Activated naive CD4-positive, alpha-beta T cell treated with anti-CD3 and anti-CD28 coated beads, Interleukin-2, amount 10 ng/mL, durations not matched to agents 7 days and 5 days (primary cell): ENCODE measurements at places on chromosomes 16 and 17.

- H3K27me3 ChIP-seq: peaks cover 14% of the 10 kb centered on the region
- DNase-seq: peak; percentile 76
- H3K4me1 ChIP-seq: peaks cover 33% of the 10 kb centered on the region
These were observed 4.5 kb upstream of the TSPOAP1 start for GRCh38 chr17:58332778-58333735.

- H3K4me1 ChIP-seq: peaks cover 5% of the 10 kb centered on the region
- no peak overlapping the region for H3K4me3 ChIP-seq
- no peaks in the 10 kb centered on the region for H3K36me3 ChIP-seq
These were observed 68.4 kb upstream of the ELAC2 start for GRCh38 chr17:13086142-13086769.

- no peak overlapping the region for H3K27ac ChIP-seq
- H3K4me3 ChIP-seq: no peak overlapping the region
These were observed 44.4 kb downstream of the CLEC19A start for GRCh38 chr16:19329932-19330331.

DNA sequence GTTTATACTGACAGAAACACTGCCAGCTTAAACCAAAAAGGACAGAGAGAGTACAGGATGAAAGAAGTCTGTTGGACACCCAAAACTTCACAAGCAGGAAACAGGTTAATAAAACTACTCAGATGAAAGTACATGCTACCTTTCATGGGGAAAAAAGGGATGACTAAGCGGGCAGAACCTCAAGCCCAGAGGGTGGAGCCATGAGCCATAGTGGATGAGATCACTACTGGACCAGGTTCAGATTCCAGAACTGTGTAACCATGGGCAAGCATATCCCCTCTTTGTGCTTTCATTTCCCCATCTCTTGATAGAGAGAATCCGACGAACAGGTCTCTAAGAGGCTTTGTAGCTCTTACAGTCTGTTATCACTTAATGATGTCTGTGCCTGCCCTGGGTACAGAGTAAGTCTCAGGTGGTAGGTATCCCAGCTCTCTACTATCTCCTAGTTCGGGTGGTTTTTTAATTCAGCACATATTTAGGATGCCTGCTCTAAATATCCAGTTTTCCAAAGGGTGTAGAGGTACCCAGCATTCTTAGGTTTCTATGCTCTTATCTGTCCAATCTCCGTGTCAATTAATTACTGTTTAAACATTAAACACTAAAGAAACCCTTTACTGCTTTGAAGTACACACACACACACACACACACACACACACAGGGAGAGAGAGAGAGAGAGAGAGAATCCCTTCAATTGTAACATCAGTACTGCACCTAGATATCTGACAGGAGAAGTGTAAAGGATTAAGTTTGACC is 206.7 kb downstream of the ZNF423 start:
- no peak overlapping the region for H3K27ac ChIP-seq
- no peak for DNase-seq
- H3K4me1 ChIP-seq: no peaks in the 10 kb centered on the region
- H3K36me3 ChIP-seq: no peaks in the 10 kb centered on the region
- no peaks in the 10 kb centered on the region for H3K27me3 ChIP-seq

DNA sequence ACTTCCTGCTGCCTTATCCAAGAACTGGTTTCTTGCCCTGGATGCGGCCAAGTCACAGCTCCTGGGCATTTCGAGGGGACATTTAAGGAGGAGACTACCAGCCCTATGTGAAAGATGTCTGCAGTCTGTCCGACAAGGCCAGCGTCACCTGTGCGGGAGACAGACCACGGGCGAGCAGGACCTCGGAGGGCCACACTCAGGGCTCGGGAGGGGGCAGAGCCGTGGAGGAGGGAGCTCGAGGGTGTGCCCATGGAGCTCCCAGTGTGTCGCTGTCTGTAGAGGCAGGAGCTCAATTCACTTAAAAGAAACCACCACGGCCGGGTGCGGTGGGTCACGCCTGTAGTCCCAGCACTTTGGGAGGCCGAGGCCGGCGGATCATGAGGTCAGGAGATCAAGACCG is 33.3 kb downstream of the CBFA2T3 start:
- peaks cover 13% of the 10 kb centered on the region for H3K4me1 ChIP-seq
- H3K27me3 ChIP-seq: peaks cover 63% of the 10 kb centered on the region
- H3K27ac ChIP-seq: no peak overlapping the region
- no peak overlapping the region for H3K4me3 ChIP-seq

DNA sequence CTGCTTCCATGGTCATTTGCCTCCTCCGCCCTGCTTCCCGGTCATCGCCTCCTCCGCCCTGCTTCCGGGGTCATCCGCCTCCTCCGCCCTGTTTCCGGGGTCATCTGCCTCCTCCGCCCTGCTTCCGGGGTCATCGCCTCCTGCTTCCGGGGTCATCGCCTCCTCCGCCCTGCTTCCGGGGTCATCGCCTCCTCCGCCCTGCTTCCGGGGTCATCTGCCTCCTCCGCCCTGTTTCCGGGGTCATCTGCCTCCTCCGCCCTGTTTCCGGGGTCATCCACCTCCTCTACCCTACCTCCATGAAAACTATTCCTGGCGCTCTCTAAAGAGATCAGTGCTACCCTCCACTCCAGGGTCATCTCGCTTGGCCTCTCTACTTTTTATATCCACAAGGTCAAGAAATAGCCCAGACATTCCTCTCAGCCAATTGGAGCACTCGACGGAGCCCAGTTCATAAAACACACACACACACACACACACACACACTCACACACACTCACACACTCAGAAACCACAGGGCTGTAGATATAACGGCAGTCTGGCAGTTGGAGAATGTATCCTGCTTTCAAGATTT is 44.8 kb downstream of the TRARG1 start:
- H3K4me1 ChIP-seq: no peaks in the 10 kb centered on the region
- no peak overlapping the region for H3K27ac ChIP-seq

DNA sequence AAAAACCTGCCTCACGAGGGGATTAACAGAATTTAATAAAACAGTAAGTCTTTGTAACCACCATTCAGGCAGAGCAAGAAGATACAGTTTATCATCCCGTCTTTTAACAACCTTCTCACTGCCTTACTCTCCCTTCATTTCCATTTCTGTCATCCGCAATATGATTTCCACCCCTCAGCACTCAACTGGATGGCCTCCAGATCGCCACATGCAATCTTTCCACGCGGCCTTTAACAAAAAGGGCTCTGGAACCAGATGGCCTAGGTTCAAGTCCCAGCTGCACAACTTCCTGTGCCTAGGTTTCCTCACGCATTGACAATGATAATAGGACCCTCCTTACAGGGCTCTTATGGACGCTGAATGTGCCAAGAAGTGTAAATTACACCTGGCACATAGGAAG is 103.6 kb downstream of the GAS7 start:
- no peak overlapping the region for H3K4me3 ChIP-seq
- H3K4me1 ChIP-seq: no peaks in the 10 kb centered on the region
- no peak for DNase-seq
- no peak overlapping the region for H3K27ac ChIP-seq
- peaks cover 9% of the 10 kb centered on the region for H3K27me3 ChIP-seq

GRCh38 chr17:38911081-38911730 is 14.2 kb upstream of the LASP1NB start:
- peak; percentile 9 for DNase-seq
- H3K4me1 ChIP-seq: peaks cover 14% of the 10 kb centered on the region
- H3K27ac ChIP-seq: no peak overlapping the region

- H3K27ac ChIP-seq: no peak overlapping the region
- peak overlapping the region; percentile 5 for H3K4me3 ChIP-seq
- peaks cover 21% of the 10 kb centered on the region for H3K4me1 ChIP-seq
- H3K27me3 ChIP-seq: peaks cover 71% of the 10 kb centered on the region
- no peaks in the 10 kb centered on the region for H3K36me3 ChIP-seq
These were observed 824 bp upstream of the MPP2 start for GRCh38 chr17:43907998-43908721.

DNA sequence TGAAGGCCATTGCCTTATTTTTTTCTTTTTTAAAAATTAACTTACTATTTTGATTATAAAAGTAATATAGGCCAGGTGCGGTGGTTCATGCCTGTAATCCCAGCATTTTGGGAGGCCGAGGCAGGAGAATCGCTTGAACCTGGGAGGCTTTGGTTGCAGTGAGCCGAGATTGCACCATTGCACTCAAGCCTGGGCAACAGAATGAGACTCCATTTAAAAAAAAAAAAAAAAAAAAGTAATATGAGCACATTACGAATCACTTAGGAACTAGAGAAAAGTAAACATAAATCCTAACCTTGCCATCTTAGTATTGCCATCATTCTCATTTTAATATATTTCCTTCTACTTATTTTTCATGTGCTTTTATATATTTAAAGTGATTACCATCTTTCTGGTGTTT is 12.9 kb upstream of the TACO1 start:
- H3K4me3 ChIP-seq: no peak overlapping the region
- DNase-seq: no peak
- H3K27me3 ChIP-seq: no peaks in the 10 kb centered on the region
- H3K36me3 ChIP-seq: peaks cover 63% of the 10 kb centered on the region
- no peak overlapping the region for H3K27ac ChIP-seq

GRCh38 chr16:53744449-53744848 is 40.5 kb downstream of the FTO start:
- peaks cover 23% of the 10 kb centered on the region for H3K4me1 ChIP-seq
- H3K36me3 ChIP-seq: no peaks in the 10 kb centered on the region
- H3K27me3 ChIP-seq: no peaks in the 10 kb centered on the region

DNA sequence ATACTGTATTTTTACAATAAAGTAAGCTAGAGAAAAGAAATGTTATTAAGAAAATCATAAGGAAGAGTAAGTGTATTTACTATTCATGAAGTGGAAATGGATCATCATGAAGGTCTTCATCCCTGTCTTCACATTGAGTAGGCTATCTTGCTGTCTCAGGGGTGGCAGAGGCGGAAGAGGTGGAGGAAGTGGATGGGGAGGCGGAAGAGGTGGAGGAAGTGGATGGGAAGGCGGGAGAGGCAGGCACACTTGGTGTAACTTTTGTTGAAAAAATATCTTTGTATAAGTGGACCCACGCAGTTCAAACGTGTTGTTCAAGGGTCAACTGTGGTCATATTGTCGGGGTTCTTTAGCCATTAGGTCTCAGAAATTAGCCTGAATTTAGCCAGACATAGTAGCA is 50.2 kb downstream of the PIGL start:
- peaks cover 6% of the 10 kb centered on the region for H3K36me3 ChIP-seq
- no peak overlapping the region for H3K4me3 ChIP-seq
- H3K27ac ChIP-seq: peak overlapping the region; percentile 50
- DNase-seq: no peak
- no peaks in the 10 kb centered on the region for H3K27me3 ChIP-seq

- peaks cover 47% of the 10 kb centered on the region for H3K4me1 ChIP-seq
- DNase-seq: peak; percentile 60
- H3K27ac ChIP-seq: peak overlapping the region; percentile 88
- peak overlapping the region; percentile 51 for H3K4me3 ChIP-seq
- H3K27me3 ChIP-seq: no peaks in the 10 kb centered on the region
- peaks cover 31% of the 10 kb centered on the region for H3K36me3 ChIP-seq
These were observed 54.1 kb downstream of the XYLT1 start for GRCh38 chr16:17416461-17417311.

GRCh38 chr17:27525316-27525715 is 69.1 kb downstream of the KSR1 start:
- no peak overlapping the region for H3K4me3 ChIP-seq
- no peak overlapping the region for H3K27ac ChIP-seq
- no peaks in the 10 kb centered on the region for H3K27me3 ChIP-seq
- peaks cover 6% of the 10 kb centered on the region for H3K36me3 ChIP-seq
- H3K4me1 ChIP-seq: peaks cover 72% of the 10 kb centered on the region
- no peak for DNase-seq

GRCh38 chr16:87319011-87319410 is 1.8 kb upstream of the C16orf95 start:
- H3K27ac ChIP-seq: no peak overlapping the region
- DNase-seq: no peak
- peaks cover 10% of the 10 kb centered on the region for H3K36me3 ChIP-seq
- H3K4me1 ChIP-seq: peaks cover 23% of the 10 kb centered on the region
- H3K4me3 ChIP-seq: peak overlapping the region; percentile 95

- DNase-seq: no peak
These were observed 20.2 kb downstream of the CCDC42 start for GRCh38 chr17:8724451-8724850.

DNA sequence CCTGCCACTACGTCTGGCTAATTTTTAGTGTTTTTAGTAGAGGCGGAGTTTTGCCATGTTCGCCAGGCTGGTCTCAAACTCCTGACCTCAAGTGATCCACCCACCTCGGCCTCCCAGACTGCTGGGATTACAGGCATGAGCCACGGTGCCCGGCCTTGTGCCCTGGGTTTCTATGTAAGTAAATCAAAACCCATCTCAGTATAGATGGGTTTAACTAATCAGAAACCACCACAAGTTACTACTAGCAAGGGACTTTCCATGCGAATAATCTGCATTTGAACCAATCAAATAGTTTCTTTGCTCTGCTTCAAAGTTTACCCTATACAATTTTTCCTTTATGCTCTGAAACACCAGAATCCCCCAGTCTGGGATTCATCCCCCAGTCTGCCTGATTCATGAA is 16.5 kb upstream of the EIF1 start:
- peaks cover 3% of the 10 kb centered on the region for H3K27me3 ChIP-seq
- H3K36me3 ChIP-seq: peaks cover 6% of the 10 kb centered on the region
- peaks cover 60% of the 10 kb centered on the region for H3K4me1 ChIP-seq
- H3K27ac ChIP-seq: no peak overlapping the region
- no peak for DNase-seq
- no peak overlapping the region for H3K4me3 ChIP-seq

GRCh38 chr17:58377661-58378060 is 25.7 kb upstream of the SUPT4H1 start:
- H3K4me3 ChIP-seq: no peak overlapping the region
- no peak overlapping the region for H3K27ac ChIP-seq
- H3K4me1 ChIP-seq: peaks cover 49% of the 10 kb centered on the region
- no peaks in the 10 kb centered on the region for H3K36me3 ChIP-seq

- DNase-seq: no peak
- peaks cover 11% of the 10 kb centered on the region for H3K36me3 ChIP-seq
- H3K27me3 ChIP-seq: no peaks in the 10 kb centered on the region
- H3K27ac ChIP-seq: no peak overlapping the region
- H3K4me1 ChIP-seq: peaks cover 12% of the 10 kb centered on the region
- no peak overlapping the region for H3K4me3 ChIP-seq
These were observed 122.4 kb upstream of the TMEM97 start for GRCh38 chr17:28196636-28197035.

DNA sequence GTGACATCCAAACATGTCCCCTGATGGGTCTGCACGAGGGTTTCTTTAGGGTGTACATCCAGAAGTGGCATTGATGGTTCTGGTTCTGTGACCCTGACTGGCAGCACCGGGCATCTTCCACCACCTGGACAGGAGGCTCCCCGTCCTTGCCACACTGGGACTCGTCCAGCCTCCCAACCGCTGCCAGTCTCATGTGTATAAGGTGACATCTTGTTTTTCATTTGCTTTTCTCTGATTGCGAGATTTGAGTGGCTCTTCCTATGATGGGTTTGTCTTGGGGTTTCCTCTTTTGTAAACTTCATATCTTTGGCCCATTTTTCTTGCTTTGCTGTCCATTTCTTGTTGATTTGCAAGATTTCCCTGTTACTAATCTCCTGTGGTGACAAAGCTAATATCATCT is 9.2 kb upstream of the LIMD2 start:
- H3K4me1 ChIP-seq: peaks cover 61% of the 10 kb centered on the region
- DNase-seq: no peak
- peaks cover 51% of the 10 kb centered on the region for H3K36me3 ChIP-seq
